ENCODE measurements at places on chromosomes 16 and 17. TPM values are rescaled to one million over a fixed set of nuclear protein-coding genes. Genes with fewer than 3 reads are reported as not detected.

DNA sequence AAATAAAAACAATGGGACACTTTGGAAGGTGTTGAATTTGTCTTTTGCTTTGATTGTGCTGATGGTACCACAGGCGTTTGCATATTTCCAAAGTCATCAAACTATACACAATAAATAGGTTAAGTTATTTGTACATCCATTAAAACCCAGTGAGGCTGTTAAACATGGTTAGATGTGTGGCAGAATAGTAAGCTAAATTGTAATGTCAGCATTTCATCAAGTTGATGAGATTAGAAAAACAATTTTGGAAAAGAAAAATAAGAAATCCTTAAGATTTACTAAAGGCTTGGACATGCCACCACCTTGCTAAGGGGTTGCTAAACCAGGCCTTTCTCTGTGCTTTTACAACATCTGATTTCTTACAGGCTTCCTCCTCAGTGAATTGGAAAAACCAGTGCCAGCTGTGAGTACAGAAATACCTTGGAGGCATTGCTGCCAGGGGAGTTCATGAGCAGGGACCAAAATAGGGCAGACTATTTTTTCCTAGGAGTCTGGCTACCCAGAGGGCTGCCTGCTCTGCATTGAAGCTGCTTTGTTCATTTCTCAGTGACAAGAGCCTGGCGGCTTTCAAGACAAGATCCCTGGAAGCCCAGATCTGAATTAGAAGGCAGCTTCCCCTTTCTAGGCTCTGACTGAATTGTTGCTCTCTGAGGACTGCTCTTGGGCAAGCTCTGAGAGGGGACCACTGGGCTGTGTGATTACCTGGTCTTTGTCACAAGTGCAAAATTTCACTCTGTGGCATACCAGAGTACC lies 43.4 kb upstream of the CA10 start:
- no peak for DNase-seq

DNA sequence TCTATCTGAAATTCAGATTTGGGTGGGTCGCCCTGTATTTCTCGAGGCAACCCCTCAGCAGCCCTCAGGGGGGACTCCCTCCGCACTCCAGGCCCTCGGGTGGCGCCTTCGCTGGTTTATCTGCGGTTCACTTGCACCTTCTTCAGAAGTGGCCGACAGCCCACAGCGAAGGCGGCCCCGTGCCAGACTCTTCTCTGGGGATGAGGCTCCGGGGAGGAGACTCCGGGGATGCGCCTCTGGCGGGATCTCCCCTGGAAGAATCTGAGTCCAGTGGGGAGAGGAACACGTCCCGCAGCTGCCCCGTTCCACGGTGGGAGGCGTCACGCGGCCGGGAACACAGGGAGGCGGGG lies 63.9 kb upstream of the DNAJA2 start:
- no peak for DNase-seq

DNA sequence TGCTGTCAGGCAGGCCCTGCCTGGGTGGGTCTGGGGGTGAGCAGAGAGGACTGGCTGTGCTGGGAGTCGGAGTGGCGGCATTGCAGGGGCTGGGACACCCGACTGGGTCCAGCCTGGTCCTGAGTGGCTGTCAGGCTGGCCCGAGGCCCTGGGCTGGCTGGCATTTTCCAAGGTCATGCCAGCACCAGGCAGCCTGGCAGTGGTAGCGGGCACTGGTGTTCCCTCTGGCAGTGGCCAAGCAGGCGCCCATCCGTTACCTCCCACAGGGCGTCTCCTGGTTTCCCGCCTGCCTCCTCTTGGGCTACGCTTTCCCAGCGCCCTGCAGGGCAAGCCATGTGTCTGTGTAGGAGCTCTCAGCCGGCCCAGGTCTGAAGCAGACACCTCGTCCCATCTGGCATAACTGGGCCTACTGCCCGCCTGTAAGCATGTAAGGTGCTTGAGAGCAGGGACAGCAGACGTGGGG lies 5.7 kb upstream of the PKMYT1 start:
- no peak for DNase-seq

GRCh38 chr17:11622492-11622891 lies 24.2 kb downstream of the DNAH9 start:
- no peak for DNase-seq

- no peak for DNase-seq
Measured at GRCh38 chr17:36105781-36106492, 2.3 kb downstream of the CCL4 start.

GRCh38 chr17:27891841-27892240 lies 1.3 kb downstream of the LYRM9 start:
- DNase-seq, result no peak

DNA sequence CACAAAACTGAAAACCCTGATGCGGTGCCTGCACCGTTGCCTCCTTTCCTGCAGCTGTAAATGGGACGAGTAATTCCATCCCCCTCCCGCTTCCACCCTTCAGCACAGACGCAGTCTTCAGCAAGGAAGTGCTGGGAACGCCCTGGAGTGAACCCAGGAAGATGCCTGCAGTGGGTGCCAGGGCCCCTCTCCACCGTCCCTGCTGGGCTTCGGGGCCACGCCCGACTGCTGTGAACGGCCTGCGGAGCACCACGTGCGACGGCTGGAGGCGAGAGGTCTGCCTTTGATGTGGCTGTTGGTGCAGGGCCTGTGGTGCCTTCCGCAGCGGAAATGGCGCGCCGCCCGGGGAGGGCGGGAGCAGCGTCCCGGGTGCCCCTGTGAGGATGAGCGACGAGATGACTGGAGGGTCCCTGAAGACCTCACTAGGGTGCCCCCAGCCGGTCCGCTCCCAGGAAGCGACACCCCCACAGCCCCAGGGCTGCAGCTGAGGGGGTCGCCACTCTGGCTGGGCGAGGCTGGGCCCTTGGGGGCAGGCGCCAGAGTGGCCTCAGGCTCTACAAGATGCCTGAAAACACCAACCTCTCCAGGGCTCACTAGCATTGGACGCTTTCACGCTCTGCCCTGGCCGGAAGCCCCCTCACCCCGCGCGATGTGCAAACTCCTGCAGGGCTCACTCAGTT lies 749 bp upstream of the MC1R start:
- DNase-seq, result peak; percentile 60

- no peak for DNase-seq
Measured at GRCh38 chr17:39183045-39183444, 14.4 kb downstream of the CACNB1 start.

DNA sequence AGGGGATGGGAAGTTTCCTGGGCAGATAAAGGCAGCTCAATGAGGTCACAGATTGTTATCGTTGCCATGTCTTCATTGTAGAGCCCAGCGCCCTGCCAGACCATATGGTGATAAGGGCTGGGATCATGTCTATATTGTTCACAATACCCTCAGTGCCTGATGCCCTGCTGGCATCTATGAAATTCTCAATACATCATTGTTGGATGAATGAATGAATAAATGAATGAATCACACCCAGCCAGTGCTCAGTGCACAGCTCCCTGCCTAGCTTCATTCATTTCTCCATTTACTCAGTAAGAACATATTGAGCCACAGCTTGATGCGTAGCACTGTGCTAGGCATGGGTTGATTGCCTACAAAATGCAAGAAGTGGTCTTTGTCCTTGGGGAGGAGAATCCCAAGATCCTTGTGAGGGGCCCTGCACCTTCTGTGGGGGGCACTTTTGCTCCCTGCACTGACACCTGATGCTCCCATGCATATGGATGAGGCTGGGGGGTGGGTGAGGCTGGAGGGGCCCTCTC lies 29.7 kb downstream of the MRC2 start:
- no peak for DNase-seq

GRCh38 chr17:81440511-81441244 lies 45.4 kb downstream of the BAHCC1 start:
- peak; percentile 52 for DNase-seq

DNA sequence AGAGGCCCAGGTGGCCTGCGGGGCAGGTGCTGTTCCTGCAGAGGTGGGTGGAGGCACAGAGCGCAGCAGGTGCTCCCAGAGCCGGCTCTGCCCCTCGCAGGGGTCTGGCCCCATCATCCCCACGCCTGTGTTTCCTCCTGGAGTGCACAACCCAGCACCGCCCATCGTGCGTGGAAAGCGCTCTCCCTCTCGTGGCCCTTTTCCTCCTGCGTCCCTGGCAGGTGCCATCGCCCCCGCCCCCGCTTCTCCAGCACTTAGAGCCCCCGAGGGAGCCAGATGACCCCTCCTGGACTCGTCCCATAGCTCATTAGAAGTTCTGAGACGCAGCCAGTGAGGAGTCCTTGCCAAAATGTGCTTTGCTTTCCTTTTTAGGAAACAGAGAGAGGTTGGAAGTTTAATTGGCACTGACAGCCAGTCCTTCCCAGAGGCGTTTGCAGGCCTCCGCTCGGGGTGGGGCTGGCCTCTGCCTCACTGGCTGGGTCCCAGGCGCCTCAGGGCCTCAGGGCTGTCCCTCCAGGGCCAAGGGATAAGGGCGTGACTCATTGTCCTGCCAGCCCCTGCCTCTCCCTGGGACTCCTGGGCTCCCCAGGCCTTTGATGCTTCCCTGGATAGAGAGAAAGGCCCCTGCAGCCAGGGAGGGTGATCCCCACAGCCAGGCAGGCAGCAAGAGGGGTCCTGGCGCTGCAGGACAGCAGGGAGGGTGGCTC lies 32.2 kb upstream of the CHMP6 start:
- DNase-seq, result no peak

GRCh38 chr17:79294459-79295071 lies 219.9 kb downstream of the ENGASE start:
- DNase-seq, result peak; percentile 68

- no peak for DNase-seq
Measured at GRCh38 chr17:21199856-21200255, 14.1 kb downstream of the TMEM11 start.

DNA sequence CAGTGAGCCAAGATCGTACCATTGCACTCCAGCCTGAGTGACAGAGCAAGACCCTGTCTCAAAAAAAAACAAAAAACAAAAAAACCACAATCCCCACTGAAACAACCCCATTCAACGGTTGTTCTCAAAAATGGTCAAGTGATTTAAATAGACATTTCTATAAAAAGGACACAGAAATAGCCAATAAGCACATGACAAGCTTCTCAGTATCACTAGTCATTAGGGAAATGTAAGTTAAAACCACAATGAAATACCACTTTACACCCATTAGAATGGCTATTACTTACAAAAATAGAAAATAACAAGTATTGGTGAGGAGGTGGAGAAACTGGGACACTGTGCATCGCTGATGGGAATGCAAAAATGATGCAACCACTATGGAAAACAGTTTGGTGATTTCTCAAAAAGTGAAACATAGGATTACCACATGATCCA lies 26.6 kb upstream of the MYLK3 start:
- DNase-seq, result no peak

DNA sequence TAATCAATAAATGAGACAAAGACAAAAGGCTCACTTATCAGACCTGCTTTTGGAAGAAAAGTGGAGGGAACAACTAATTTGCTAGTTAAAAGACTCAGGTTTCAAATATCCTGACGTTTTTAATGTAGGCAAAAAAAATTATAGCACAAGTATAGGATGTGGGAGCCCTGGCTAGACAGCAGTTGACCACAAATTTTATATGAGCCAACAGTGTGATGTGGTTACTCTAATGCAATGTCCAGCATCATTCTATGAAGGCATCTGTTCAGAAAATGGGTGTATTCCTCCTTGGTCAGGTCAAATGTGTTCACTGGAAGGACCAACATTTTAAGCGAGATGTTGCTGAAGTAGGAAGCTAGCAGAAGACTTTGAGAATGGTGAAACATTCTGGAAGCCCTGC lies 237.4 kb downstream of the MAP2K6 start:
- no peak for DNase-seq

GRCh38 chr17:74282587-74283370 lies 8.7 kb downstream of the DNAI2 start:
- no peak for DNase-seq

GRCh38 chr16:3157229-3158025 lies 22.6 kb downstream of the ZNF213 start:
- DNase-seq, result peak; percentile 88

DNA sequence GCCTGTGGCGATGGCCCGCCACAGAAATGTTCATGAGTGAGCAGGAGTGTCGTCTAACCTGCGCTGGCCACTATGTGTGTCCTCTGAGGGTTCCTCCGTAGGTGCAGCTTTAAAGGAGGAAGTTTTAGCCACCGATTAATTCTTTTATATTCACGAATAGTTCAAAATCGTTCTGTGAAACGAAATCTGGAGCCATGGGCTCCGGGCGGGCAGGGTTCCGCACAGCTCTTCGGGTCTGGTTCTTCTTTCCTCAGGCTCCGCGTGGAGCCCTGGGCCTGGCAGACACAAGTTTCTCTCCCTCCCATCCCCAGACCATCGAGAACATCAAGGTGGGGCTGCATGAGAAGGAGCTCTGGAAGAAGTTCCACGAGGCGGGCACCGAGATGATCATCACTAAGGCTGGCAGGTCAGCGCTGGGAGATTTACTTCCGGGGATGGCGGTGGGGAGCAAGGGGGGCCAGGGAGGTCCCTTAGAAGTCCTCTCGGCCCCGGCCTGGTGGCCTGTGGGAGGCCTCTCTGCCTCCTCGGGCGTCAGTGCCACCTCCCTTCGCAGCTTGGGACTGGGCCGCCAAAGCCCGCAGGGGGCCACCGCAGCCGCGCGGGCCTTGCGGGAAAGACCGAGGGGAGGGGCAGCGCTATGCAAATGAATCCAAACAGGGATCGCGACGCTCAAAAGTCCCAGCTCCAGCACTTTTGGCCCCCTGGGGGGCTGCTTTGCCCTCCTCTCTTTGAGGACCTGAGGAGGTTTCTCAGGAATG lies 5.2 kb downstream of the TBX4 start:
- no peak for DNase-seq

DNA sequence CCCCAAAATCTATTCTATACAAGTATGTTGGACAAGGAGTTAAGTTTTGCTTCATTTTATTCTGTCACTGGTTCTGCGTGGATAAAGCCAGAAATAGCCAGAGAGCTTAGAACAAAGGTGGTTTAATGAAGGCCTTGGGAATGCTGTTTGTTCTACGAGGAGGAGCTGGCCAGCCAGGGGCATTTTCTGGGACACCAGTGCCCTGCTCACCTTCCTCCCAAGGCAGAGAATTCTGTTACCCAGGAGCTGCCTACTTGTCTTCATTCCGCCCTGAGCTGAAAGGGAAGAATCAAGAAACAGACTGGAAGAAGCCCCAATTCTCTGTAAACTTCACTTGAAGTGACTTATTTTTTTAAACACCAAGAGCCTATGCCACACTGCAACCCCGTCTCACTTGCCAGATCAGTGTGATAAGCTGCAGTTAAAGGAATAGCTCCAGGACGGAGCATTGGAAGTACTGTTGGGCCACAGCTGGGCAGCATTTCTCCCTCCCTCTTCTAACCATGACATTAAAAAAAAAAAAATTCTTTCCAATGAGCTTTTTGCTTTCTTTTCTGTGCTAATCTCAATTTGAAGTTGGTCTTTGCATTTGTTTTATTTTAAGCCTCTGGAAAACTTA lies 149.8 kb upstream of the DYNLRB2 start:
- DNase-seq, result no peak

SYCE1L gene
- 2.8 TPM for total RNA-seq

WSCD1 gene
- 5.2 TPM for total RNA-seq

TBC1D3L gene
- total RNA-seq, result not detected

PPP1R1B gene
- not detected for total RNA-seq

GAS2L2 gene
- total RNA-seq, result under 0.01 TPM

NACA2 gene
- not detected for total RNA-seq

HSD17B2 gene
- total RNA-seq, result 398 TPM

MYH2 gene
- total RNA-seq, result not detected

Measured in lung microvascular endothelial cell (primary cell).